ENCODE measurements at places on chromosomes 1 and 21.

DNA sequence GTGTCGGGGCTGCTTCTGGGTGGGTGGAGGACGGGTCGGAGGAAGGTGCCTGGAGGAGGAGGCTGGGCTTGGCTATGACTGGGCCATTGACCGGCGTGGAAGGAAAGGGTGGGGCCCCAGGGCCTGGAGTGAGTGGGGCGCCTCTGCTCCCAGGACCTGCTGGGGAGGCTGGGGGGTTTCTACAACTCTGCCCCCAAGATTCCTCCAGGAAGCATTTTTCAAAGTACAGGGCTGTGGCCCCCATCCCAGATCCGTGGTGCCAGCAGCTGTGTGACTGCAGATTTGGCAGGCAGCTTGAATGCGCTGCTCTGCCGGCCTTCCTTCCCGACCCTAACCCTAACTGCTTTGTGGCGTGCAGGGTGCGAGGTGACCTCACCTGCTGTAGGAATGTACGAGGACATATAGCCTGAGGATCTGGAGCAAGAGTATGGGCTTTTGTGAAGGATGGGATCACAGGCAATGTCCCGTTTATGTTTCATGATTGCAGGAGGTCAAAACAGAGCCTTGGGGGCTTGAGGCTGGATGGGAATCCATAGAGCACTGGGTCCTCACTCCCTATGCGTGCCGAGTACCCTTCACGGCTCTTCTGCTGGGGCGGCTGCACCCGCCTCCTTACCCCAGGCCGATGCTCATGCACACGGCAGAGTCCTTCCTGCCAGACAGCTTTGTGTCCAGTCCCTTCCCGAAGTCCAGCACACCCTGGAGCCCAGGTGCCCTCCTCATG is 24.7 kb downstream of the TRPM2 start:
- DNase-seq = no peak

DNA sequence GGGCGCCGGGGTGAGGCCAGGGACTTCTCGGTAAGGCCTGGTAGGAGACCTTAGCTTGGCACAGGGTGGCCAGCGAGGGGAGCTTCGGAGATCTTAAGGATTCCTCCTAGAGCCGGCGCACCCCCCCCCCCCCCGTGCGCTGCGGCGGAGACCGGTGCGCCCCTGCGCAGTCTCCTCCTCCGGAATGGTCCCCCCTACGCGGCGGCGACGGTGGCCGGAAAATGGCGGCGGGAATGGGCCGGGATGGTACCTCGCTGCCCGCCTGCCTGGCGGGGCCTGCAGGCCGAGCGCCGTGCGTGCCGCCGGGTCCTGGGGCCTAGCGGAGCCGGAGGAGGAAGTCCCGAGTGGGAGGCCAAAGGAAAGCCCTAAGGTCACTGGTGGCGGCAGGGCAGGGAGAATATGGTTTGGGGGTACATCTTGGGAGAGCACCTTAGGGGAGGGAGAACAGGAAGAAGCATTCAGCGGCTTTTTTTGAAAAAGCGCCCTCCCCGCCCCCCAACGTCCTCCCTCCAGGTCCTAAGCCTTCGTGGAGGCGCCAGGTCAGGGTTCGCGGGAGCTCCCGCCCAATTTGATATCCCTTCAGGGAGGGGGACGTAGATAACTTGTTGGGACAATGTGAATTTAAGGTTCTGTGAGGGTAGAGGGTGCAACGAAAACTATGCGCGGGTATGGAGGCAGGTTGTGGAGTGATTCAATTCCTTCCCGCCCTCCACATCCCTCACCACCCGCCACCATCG is 429 bp downstream of the SRRM1 start:
- DNase-seq = no peak

GRCh38 chr1:147754661-147755060 is 5.7 kb downstream of the GJA5 start:
- no peak for DNase-seq

DNA sequence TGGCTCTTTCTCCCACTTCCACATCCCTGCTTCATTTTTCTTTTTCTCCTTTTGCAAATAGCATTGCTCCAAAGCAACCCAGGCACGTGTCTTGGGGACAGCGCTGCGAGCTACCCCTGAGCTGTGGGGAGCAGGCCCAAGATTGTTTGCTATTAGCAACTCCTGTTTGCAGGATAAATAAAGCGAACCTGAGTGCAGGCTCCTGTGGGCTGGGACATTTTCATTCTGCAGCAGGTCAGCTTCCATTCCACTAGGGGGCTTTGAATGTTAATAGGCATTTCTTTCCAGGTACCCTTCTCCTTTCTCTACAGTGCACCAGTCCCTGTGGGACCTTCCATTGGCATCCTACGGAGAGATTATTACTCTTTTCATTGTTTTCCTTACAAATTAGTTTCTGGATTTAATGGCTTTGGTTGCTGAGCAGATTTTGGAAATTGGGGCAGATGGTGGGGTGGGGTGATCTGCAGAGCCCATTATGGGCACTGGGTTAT is 54.0 kb downstream of the OLFML3 start:
- DNase-seq = no peak

DNA sequence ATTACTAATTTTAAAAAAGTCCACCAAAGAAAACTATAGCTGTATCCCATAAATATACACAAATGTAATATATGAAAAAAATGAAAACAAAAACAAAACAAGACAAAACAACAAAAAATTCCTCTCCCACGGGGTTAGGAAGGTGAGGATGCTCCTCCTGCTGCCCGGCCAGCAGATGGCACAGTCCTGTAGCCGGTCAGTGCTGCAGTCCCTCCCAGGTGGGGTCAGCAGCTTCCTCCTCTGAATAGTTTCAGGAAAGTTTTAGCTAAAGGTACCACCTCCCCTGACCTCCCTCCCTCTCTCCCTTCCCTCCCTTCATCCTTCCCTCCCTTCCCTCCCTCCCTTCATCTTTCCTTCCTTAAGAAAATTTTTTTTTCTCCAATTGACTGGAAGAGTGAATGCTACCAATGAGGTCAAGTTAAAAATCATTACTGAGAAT is 67.8 kb upstream of the BCL10 start:
- no peak for DNase-seq

- DNase-seq = no peak
Observed at GRCh38 chr1:62778208-62778607, 5.7 kb upstream of the ATG4C start.

GRCh38 chr1:14741082-14741481 is 142.6 kb downstream of the KAZN start:
- no peak for DNase-seq

GRCh38 chr1:223242382-223242955 is 99.4 kb upstream of the TLR5 start:
- DNase-seq = no peak

DNA sequence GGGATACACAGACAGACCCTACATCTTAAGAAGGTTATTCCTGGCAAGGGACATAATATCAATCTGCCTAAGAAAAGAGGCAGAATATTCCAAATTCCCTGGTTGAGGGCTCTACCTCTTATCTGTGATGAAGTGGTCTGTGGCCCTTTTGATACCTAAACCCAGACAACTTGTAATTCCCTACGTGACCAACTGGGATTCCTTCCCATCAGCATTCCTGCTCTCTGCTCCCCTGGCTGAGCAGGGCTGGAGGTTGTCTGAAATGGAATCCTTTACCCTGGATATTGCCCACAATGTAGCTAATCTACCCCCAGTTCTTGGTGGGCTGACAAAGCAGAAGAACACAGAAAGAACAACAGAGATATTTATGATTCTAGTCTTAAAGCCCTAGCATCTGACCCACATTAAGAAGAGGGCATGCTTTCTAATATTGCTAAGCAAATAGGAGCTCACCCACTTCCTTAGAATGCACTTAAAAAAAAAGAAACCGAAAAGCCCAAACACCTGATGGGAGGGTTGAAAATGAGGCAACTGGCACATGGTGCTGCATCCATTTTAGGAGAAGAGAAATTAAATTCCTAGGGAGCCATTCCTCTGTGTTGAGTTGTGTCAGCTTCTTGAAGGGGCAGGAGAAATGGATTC is 36.8 kb downstream of the GADD45A start:
- no peak for DNase-seq

GRCh38 chr1:187947359-187947758 is 1118.6 kb downstream of the PLA2G4A start:
- DNase-seq = no peak

GRCh38 chr1:111938123-111938522 is 51.3 kb downstream of the KCND3 start:
- DNase-seq = no peak

GRCh38 chr1:224539971-224540370 is 76.1 kb upstream of the CNIH3 start:
- no peak for DNase-seq

- no peak for DNase-seq
Observed at GRCh38 chr1:85494904-85495266, 29.9 kb upstream of the DDAH1 start.

- DNase-seq = no peak
Observed at GRCh38 chr1:24963099-24963872, 33.2 kb upstream of the RUNX3 start.

DNA sequence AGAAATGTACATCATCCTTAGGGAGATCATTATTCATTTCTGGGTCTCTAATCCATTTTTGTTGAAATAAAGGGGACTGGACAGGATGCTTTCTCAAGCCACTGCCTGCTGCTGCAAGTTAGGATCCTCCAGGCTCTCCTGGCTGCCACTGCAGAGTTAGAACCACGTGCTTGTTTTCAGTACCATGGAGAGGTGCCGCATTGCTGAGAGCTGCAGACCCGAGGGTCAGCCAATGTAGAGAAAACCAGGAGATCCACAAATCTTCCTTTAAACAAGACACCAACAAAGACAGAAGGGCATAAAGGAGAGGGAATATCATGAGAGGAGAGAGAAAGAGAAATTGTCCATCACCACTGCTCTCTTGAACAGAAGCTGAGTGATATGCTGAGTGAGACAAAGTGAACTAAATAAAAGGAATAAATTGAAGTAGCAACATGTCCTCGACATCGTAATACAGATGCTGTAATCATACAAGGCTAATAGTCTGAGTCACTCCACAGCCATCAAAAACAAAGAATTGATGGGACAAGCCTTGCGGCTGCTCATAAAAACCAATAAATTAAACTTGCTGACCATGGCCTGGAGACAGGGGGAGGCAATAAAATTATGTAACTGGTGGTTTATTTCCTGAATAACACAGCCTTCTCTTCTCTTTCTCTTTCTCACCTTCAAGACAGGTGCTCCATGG is 255.7 kb downstream of the OMA1 start:
- DNase-seq = no peak

DNA sequence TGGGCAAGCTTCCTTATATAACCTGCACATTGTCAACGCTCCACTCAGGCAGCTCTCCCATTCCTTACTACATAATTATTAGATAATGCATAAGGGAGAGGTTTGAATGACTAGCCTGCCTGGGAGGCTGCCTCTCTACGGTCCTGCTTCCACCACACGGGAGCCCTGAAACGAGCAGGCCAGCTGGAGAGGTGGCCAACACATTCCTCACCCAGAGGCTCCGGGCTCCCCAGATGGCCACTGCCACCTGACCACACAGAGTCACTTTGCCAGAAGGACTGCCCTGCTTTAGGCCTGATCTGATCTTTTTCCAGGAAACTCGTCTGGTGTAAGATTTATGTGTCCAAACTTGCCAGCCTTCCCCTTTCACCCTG is 27.9 kb downstream of the HIVEP3 start:
- DNase-seq = no peak

DNA sequence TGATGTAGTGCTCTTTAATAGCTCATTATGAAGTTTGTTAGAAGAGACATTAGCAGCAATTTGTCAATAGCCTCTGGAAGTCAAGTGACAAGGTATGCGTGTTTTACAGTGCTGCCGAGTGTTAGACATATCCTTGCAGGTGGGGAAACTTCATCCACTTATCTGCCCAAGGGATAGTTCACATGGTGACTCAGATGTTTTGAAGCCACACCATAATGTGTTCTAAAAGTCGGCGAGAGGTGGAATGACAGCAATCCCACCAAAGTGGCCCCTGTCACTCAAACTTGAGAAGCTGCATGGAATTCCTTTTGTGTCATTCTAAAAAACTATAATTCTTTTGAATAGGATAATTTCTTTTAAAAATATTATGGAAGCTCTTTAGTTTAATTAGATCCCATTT is 98.1 kb downstream of the RUNX1 start:
- no peak for DNase-seq

- DNase-seq = no peak
Observed at GRCh38 chr21:46213620-46214286, 14.8 kb downstream of the LSS start.

GRCh38 chr1:27133991-27134390 is 20.9 kb downstream of the SLC9A1 start:
- DNase-seq = no peak

- DNase-seq = no peak
Observed at GRCh38 chr1:226002667-226003501, 3.7 kb upstream of the SDE2 start.

- no peak for DNase-seq
Observed at GRCh38 chr1:209095627-209096595, 487.6 kb upstream of the CAMK1G start.

GRCh38 chr1:83641206-83641658 is 357.7 kb downstream of the TTLL7 start:
- no peak for DNase-seq

DNA sequence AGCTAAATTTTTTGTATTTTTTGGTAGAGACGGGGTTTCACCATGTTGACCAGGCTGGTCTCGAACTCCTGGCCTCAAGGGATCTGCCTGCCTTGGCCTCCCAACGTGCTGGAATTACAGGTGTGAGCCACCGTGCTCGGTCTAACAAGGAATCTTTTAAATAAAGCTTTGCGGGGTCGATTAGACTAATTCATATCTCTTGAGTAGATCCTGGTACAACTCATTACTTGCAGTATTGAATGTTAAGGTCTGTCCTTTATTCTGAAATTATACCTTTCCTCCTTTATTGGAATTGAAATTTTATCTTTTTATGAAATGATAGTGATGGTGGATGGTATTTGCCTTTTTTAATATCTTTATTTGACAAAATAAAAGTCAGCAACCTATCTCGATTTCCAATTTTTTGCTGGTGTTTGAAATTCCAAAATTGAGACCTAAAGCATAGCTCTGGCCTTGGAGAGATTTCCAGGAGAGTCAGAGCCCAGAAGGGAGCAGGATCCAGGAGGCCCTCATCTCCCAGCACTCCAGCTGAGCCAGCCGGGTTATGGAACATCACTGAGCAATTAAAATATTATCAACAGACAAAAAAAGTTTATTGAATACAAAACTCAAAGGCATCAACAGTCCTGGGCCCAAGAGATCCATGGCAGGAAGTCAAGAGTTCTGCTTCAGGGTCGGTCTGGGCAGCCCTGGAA is 4.7 kb downstream of the S100A2 start:
- no peak for DNase-seq

DNA sequence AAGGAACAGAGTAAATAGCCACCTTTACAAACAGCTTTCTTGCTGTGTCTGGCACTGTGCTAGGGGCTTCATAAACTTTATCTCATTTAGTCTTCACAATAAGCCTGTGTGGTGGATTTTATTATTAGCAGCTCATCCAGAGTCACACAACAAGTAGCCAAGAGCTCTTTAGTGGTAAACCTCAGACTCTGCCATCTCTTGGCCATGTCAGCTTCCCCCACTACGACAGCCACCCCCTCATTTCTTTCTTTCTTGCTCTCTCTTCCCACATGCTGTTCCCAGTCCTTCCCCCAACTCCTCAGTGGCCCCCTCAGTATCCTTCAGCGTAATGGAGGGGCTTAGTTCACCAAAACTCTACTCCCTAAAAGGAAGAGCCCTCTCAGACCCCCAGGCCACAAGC is 1.2 kb upstream of the ZNF683 start:
- no peak for DNase-seq

Measured in D721Med (cell line).